KG1 (cell line): ENCODE measurements at places on chromosomes 2 and 18.

- DNase-seq = no peak
Measured at GRCh38 chr18:2894131-2894840, 47.5 kb downstream of the EMILIN2 start.

DNA sequence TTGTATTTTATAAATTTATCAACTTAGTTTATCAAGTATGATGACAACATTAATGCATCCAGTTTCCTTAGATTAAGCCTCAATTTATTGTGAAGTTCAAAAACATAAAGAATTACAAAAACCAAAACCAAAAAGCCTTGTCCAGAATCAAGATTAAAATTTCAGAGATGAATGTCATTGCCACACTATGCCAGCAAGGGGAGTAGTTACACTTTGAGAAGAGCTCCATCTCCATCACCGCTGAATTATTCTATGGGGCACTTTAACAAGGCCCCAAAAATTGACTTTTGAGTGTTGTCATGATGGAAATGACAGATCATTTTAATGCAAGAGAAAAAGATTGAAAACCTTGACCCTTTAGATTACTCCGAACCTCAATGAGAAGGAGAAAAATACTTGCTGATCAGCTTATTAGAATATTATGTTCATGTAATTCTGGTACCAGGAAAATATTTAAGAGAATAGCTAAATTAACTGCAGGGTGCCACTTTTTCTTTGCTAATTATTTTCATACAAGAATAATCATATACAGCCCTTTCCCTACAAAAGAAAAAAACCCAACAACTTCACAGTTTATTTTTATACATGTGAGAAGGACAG is 152.5 kb upstream of the AQP4 start:
- DNase-seq = no peak

DNA sequence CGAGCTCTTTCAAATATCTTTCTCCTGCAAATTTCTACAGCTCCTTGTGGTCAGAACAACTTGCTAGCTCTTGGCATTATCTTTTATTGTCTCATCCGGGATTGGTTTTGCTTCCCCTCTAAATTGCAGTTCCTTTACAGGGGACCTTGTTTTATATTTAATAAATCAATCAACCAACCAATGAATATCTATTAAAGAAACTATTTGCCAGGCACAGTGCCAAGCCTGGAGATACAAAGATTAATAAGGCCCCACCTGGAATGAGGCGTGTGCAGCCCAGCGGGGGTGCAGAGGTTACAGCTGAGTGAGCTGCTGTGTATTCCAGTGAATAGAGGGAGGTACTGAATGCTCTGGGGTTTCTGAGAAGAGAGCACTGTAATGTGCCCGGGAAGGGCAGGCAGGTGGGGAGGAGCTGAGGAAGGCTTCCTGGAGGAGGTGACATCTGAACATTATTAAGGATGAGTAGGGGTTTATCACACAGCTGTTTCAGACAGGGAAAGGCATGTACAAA is 51.8 kb downstream of the LIPG start:
- DNase-seq = no peak

DNA sequence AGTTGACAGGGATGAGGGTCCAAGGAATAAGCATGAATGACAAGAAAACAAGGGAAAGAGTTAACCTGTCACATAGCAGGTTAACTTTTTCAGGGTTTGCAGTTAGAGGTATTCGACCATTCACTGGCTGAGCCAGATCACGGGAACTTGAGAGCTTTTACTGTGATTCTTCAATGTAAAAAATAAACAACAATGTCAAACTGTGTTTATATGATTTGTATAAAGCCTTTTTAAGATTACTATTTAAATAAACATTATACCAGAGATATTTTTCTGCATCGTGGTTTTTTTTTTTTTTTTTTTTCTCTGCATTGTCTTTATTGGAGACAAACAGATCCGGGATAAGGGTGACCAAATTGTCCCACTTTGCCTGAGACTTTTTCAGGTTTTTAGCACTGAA is 115.6 kb downstream of the NRP2 start:
- DNase-seq = no peak

DNA sequence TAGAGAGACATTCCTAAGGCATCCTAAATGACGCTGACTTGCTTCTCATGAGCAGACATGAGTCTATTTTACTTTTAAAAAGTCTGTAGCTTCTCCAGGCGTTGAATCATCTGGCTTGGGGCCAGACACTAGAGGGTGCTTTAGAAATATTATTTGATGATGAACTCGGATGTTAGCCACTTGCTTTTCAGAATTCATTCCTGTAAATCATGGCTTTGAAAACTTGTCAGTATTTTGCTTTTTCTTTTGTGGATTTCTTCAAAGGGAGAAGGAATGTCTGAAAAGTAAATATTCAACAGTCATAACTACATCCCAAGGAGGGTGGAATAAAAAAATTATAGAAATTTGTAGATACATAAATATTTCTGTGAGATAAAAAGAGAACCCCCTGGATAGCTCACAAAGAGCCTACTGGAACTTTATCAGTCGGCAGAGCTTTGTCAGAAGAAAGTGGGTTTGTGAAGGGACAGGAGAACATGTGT is 370.8 kb downstream of the OSR1 start:
- no peak for DNase-seq

DNA sequence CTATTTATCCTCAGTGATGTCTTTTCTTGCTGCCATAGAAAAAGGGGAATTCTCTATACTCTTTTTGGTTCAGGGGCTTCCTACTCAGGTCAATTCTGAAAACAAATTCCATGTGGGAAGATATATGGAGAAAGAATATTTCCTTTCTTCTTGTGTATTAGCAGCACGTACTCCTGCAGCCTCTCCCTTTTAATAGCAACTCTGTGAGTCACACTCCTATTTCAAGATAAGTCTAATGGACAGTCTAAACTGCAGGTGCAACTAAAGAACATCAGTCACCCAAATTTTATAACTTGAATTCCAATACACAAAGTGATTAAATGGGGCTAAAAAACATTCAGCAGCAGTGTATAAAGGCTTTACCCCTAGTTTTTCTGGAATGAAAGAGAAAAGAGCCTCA is 942.2 kb downstream of the CNTNAP5 start:
- no peak for DNase-seq

DNA sequence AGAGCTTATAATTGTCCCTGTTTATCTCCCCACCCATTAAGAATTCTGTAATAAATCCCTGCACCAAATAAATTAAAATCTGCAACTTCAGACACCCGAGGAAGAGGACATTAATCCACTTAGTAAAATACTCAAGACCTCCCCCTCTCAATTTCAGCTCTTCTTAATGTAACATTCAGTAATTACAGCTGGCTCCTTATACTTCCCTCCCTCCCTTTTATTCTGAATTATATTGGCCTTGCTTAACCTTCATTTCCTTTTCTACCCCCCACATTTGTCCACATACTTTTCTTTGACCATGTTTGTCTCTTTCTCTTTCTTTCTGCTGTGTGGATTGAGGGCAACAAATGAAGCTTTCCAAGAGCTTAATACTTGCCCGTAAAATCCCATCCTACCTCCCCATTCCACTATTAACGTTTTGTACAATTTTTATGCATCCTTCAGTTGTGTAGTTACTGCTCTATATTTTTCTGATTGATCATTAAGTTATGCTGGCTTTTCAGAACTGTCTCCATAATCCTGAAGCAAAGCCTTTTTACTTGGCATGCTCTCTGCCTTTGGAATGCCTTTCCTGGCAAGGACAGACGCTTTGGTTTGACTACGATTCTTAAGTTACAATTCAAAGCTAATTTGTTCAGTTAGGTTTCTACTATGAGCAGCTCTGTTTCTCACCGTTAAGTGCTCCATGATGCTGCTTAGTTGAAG is 580.1 kb downstream of the ZEB2 start:
- DNase-seq = no peak

GRCh38 chr2:104518256-104518655 is 335.7 kb upstream of the POU3F3 start:
- no peak for DNase-seq

- no peak for DNase-seq
Measured at GRCh38 chr2:65199891-65200290, 27.7 kb upstream of the ACTR2 start.

- no peak for DNase-seq
Measured at GRCh38 chr2:36819095-36819711, 122.7 kb downstream of the VIT start.

GRCh38 chr2:201407265-201407664 is 44.0 kb downstream of the TRAK2 start:
- DNase-seq = no peak

GRCh38 chr18:64244571-64244970 is 95.7 kb upstream of the LINC00305 start:
- DNase-seq = no peak

- no peak for DNase-seq
Measured at GRCh38 chr2:168127371-168127770, 120.0 kb downstream of the STK39 start.

- DNase-seq = no peak
Measured at GRCh38 chr2:47592381-47592780, 189.4 kb downstream of the MSH2 start.

- DNase-seq = no peak
Measured at GRCh38 chr18:11091746-11092145, 57.6 kb downstream of the PIEZO2 start.

DNA sequence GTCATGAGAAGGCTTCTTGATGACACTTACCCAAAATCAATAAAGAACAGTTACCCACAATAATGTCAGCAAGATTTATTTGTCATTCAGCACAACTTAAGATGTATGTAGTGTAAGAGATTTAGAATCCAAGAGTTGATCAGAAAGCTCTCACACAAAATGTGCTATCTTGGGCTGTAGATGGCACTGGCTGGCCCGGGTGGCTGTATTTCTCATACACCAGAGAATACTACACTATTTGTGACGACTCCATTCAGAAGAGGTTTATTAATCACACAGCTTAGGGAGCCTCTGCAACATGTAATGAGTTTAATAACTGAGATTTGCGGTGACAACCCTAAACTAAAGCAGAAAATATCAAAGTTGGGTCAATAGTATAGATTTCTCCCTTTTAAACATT is 530.4 kb upstream of the KLHL29 start:
- no peak for DNase-seq

DNA sequence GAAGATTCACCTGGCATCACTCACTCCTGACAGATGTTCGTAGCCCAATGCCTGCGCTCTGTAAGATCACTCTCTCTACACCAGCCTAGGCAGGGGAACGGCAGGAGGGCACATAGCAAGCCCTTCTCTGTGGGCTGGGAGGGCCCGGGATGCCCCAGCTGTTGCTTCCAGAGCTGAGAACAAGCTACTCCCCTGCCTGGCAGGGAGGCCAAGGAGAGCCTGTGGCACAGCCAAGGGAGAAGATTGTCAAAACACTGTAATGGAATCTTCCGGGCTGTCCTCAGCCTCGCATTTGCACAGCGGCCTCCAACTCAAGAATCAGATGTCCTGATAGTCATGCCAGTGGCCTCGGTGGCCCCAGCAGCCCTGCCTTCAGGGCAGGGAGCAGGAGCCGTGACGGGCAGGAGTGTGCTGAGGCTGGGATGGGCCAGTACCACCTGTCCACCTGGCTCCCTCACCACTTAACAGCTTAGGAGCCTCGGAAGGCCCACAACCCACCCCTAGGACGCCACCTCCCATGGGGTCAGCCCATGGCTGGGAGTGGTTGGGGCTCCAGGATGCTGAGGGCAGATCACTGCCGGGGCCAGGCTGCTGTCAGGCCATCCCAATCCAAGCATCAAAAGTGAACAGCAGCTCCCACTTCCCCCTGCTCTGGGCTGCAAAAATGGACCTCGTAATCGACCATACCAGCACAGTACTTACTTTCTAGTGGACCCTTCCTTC is 21.9 kb upstream of the SLC35F6 start:
- no peak for DNase-seq

DNA sequence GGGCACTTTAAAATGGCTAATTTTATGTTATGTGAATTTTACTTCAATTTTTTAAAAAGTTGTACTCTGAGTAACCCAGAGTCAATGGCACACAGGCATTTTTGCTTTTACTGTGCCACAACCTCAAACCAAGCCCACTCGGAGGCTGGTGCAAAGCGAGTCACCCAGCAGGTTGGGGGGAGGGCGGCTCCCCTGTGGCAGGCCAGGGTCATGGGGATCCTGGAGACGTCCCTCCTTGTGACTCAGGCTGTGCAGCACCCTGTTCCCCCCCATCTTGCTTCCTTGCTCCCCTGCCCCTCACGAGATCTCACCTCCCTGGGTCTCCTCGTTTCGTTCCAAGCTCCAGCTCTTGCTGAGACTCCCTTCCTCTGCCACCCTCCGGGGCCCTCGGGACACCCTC is 58.6 kb downstream of the POMC start:
- no peak for DNase-seq
